ENCODE measurements at places on chromosomes 4 and X.
A peak's percentile ranks its signal among the peaks of the same experiment; 100 is the strongest.

DNA sequence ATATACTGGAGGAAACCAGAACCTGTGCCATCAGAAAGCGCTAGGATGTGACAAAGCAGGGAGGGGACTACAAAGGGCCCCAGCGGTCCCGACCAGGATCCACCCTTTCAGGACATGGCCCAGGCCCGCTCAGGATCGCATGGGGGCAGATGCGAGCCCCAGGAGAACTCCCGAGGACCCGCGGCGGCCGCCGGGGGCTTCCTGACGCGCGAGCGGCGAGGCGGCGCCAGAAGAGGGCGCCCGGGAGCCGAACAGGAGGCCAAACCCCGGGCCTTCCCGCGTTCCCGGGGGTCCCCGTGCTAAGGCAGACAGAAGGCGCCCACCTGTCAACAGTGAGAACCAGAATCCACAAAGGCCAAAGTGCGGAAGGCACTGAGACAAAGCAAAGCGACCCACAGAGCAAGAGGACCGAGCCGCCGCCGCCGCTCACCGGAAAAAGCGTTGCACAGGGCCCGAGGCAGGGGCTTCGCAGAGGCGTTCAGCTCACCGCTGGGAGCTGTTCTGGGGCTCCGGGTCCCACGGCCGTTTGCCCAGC is 7.3 kb upstream of the OPN1LW start:
- DNase-seq, result peak; percentile 71

DNA sequence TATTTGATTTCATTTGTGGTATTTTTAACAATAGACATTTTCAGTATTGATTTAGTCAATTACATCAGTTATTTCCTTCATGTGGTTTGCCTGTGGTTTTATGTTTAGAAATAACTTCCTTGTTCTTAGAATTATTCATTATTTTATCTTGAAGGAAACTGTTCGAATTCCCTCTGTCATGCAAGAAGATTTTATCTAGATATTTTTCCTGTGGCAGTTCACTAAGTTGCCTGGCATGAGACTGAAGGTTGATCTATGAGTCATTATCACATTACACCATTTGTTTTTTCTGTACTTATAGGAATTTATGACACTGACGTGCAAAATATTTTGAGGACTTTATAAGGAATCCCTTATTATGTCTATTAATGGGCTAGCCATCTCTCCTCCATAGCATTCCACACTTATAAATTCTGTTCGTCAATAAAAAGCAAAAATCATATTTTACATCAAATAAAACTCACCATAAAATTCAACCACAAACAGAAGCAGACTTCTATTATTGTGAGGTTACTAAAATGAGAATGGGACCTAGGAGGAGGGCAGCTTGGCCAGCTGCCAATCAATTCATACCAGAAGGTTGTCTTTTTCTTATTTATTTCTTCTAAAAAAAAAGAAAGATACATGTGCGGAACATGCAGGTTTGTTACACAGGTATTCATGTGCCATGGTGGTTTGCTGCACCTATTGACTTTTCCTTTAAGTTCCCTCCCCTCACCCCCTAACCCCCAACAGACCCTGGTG is 179.0 kb downstream of the KCNIP4 start:
- no peak for DNase-seq

GRCh38 chrX:130343411-130343810 is 3.7 kb downstream of the SLC25A14 start:
- no peak for DNase-seq

- peak; percentile 35 for DNase-seq
Observed at GRCh38 chr4:112284662-112285411, 867 bp downstream of the TIFA start.

DNA sequence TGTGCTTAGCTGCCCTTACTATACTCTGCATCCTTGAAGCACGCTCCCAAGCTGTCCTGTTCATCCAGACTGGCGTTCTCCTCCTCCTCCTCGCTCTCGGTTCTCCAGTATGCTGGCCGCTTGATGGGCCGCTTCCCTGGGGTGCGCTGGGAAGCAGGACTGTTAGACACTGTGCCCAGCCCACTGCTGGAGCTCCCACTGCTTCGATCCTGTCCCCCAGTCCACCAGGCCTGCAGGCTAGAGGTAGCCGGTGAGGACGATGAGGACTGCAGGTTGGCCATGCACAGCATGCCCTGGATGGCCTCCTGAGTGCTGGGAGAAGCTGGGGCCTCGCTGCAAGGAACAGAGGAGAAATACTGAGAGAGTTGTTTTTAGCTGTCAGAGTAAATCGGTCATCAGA is 59.4 kb downstream of the PHF8 start:
- no peak for DNase-seq

DNA sequence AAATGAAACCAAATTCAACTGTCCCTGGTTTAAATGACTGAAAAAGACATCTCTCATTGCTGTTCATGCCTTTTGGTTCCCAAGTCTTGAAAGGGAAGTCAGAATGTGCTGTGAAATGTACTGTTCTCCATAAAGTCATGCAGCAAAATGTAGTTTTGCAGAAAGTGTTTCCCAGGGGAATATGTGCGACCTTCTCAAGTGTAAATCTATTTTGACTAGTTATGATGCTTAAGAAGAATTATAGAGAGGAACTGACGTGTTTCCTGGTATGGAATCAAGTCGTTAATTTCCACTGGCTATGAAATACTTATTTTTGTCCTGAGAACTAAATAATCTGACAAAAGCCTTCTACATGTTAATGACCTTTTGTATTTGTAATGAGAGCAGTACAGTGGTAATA is 223.1 kb downstream of the CLCN4 start:
- no peak for DNase-seq

DNA sequence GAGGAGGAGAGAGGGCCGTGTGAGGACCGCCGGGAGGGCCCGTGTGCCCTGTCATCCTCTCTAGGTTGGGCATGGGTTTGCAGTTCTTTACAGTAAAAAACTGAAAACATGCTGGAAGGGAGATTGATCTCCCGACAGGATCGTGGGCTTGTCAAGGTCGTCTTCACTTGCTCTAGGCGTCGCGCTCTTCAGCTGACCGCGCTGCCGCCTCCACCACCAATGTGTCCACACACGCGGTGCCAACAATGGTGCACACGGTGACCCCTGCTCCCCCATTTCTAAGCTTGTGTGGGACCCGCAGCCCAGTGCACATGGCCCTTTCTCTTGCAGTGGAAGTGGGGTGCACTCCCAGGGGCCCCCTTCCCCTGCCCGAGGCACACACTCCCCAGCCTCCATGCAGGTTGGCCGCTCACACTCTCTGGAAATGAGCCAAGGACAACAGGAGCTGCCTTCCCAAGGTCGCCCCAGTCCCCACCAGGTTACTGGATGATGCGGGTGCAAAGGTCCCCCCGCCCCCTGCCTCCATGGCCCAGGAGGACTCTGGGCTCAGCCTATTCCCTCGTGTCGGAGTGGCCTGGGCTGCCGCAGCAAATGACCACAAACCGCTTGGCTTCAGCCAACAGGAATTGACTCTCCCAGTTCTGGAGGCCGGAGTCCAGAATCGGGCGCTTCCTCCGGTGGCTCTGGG is 1.7 kb upstream of the ZFP92 start:
- DNase-seq, result no peak

- DNase-seq, result no peak
Observed at GRCh38 chr4:181677201-181677600, 566.0 kb upstream of the TENM3 start.

Measured in heart left ventricle (tissue), 16 donors.